Coronary artery (tissue), 2 donors: ENCODE measurements at places on chromosomes 6 and 20.

GRCh38 chr6:121932076-121932991 is 467.1 kb upstream of the HSF2 start:
- no peak for DNase-seq

DNA sequence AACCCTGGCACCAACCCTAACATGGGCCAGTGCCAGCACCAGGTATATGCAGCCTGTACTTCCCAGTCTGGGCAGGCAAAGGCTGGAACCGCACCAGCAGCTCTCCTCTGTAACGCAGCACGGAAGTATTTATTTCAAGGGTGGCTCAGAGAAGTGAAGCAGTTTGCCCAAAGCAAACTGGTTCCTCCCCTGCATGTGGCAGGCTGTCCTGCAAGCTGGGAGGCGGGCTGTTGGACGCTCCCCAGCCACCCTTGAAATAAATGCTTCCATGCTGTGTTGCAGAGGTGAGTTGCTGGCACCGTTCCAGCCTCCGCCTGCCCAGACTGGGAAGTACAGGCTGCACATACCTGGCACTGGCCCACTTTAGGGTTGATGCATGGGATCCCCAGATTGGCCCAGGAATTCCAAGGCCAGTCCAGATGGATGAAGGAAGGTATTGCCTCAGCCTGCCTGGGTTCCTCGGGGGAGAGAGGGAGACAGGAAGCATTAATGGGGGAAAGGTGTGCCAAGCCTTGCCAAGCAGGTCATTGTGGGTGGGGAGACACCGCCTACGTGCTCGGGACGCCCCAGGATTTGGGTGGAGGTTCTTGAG is 49.8 kb downstream of the PPARD start:
- DNase-seq: no peak

DNA sequence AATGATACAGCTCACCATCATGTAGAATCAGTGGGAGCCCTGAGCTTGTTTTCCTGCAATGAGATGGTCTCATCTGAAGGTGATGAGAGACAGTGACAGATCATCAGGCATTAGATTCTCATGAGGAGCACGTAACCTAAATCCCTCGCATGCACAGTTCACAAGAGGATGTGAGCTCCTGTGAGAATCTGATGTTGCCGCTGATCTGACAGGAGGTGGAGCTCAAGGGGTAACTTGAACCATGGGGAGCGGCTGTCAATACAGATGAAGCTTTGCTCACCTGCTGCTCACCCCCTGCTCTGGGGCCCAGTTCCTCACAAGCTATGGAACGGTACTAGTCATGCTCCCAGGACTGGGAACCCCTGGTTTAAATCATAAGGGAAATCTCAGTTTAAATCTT is 89.2 kb downstream of the THBS2 start:
- DNase-seq: no peak

- no peak for DNase-seq
Measured at GRCh38 chr6:133704371-133704770, 184.5 kb upstream of the TCF21 start.

- DNase-seq: no peak
Measured at GRCh38 chr6:50966532-50966931, 147.9 kb downstream of the TFAP2B start.

DNA sequence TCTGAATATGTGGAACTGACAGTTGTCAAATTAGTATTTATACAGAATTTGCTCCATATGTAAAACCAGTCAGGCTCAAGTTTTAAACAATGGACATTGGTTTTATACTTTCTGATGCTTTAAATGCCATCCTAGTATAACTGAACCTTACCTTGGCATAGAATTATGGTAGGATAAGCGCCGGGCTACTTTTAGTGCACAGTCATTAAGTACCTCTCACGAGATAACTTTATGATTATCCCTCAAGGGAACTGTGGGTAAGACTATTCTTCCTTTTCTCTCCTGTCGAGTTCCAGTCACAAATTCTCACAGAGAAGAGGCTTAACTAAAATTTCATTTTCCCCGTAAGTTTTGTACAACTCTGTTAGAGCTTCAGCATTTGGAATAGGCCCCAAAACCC is 110.6 kb upstream of the PTPRK start:
- no peak for DNase-seq

DNA sequence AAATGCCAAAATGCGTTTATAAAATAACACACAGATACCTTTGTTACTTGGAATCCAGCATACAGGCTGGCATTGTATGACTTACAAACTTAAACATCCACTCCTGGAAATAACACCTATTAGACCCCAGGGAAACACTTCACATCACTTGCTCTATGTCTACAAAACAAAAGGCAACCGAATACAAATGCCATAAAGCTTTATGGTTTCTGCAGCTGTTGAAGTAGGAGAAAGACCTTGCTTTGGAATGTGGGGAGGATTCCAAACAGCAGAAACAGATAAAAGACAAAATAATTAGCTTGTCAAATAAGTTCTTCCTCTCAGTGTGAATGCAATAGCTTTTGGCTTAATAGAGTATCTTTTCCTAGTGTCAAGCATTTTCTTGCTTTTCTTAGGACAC is 9.8 kb upstream of the AMD1 start:
- DNase-seq: no peak

DNA sequence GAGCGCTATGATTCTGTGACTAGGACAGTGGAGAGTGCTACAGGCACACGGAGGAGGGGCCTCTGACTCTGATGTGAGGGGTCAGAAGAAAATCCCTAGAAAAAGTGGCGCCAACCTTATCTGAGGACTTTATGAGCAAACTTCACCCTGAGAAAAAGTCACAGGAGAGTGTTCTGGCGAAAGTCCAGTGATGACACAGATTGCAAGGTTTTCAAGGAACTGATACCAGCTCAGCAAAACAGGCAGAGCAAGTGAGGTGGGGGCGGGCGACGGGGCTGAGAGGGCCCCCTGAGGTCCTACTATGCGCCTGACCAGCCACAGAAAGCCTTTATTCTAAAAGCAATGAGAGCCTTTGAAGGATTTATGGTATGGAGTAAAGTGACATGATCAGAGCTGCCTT is 73.3 kb downstream of the SLC22A23 start:
- DNase-seq: no peak

DNA sequence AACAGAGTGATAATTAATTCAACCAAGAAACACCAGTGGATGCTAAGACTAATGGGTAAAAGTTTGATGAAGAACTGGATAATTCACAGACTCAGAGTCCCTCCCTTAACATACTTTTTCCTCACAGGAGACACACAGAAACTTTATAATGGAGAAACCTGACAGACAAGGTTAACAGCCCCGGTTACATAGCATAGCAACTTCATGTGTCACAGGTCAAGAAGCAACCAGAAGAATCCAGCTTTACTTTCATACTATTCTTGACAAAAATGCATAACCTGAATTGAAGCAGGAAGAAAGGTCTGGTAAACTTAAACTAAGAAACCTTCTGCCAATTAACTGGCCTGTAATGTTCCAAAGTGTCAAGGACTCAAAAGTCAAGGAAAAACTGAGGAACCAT is 375.9 kb downstream of the RNF144B start:
- DNase-seq: no peak

- DNase-seq: no peak
Measured at GRCh38 chr6:162416307-162416706, 311.3 kb downstream of the PRKN start.

GRCh38 chr6:48553467-48554189 is 442.6 kb upstream of the PTCHD4 start:
- DNase-seq: no peak

DNA sequence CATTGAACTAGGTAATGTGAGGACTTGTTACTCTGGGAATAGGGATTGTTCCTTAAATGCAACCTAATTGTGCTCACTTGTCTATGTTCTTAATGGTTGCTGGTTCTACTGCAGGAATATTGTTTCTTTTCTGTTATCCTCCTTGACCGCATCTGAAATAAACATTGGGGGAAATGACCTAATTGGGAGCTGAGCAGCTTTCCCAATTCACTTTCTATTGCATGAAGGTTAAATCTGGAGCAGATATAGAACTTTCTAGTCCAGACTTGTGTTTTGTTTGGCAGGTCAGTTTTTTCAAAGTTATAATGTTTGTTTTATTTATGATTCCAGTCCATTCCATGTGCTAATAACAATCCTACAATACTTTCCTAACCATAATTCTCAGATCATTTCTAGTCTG is 981.0 kb upstream of the CITED2 start:
- DNase-seq: no peak

- no peak for DNase-seq
Measured at GRCh38 chr6:100177956-100178355, 183.9 kb upstream of the MCHR2 start.

GRCh38 chr6:81606965-81607381 is 145.5 kb downstream of the TENT5A start:
- no peak for DNase-seq

DNA sequence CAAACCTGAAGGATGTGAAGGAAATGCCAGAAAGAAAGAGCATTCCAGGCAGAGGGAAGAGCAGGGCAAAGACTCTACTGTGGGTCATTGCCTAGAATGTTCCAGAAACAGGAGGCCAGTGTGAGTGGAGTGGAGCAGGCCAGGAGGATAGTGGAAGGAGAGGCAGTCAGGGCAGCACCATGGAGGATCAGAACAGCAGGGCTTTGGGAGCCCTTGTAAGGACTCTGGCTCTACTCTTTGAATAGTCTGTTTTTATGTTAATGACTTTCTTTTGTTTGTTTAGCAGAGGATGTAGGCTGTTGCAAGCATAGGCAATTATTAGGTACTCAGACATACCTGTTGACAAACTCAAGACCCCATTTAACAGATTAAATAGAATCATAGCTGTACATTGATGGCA is 23.6 kb upstream of the FBXL4 start:
- no peak for DNase-seq

DNA sequence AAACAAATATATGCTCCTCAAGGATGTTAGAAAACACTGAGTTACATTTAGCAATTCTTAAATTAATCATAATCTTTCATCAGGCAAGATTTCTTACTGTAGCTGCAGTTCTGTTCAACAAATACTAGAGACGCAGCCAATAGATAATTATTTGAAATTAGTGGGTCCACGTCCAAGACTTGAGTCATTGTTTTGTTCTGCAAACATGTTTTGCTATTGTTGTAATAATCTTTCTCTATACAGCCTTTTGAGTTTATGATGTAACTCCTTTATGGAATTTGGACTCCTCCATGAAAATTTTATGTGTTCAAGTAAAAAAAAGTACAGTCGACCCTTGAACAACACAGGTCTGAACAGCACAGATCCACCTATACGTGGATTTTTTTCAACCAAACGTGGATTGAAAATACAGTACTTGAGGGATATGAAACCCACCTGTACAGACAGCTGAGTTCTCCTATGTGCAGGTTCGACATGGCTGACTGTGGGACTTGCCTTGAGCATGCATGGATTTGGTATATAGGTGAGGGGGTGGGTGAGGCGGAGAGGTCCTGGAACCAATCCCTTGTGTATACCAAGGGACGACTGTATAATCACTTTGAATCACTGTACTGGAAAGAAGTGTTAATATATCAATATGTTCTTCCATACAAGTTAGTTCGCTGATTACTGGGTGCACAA is 41.3 kb upstream of the SLC22A16 start:
- no peak for DNase-seq

DNA sequence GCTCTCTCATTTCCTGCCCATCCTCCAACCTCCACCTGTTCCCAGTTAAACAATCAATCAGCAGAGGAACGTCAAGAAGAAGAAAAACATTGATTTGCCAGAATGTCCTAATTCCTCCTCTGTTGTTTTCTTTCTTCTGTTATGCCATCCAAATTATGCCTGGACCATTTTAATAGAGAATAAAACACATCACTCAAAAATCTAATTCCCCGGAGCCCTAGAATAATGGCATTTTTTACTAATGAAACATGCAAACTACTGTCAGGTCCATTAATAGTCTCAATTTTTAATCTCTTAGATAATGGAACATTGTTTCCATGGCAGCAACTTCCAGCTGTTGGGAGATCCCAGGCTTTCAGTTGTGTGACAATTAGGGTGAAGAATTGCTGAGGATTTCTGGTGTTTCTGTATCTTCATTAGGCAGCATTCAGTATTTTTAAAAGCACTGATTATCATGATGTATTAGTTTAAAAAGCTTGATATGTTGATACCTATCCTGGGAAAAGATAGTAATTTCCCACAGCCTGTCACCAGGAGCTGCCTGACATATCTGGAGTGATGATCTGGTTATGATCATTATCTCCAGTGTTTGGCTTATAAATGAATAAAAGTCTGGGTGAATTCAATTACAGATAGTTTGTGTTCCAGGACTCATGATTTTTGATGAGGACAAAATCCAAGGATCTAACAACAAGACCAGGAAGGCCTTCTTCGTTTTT is 209.8 kb downstream of the TPBG start:
- DNase-seq: no peak

DNA sequence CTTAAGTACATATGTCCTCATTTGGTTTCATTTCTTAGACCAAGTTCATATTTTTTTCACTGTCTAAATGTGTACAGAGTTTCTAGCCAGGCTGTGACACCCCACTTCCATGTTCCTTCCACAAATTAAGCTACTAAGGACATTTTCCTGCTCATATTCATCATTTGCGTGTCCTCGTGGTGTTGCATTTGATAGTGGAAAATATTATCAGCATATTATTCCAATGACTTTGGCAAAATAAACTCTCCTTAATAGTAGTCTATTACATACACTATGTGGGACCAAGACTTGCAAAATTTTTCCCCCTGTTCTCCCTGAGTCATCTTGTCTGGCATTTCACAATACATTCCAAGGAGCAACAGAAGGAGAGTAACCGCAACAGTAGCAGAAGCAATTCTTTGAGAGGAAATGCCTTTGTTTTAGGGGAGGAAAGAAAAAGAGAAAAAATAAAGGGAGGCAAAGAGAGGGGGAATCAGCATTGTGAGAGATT is 599.2 kb downstream of the COL12A1 start:
- no peak for DNase-seq
